ENCODE measurements at places on chromosomes 7 and 10.
A peak's percentile ranks its signal among the peaks of the same experiment; 100 is the strongest.

DNA sequence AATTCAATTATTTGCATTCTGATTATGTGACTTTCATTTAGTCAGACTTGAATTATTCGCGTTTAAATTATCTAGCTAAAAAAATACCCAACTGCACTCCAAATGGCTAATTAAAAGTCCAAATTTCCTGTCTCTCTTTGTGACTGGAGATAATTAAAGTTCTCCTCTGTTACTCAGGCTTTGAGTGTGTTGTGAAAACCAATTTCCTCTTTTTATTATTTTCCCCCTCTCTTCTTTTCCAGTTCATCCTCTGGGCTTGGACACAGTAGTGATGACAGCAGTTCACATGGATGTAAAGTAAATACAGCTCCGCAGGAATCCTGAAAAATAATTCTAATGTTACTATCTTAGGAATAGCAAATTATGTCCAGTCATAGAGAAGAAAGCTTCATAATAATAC lies 80.6 kb downstream of the SNX10 start:
- no peak for DNase-seq

DNA sequence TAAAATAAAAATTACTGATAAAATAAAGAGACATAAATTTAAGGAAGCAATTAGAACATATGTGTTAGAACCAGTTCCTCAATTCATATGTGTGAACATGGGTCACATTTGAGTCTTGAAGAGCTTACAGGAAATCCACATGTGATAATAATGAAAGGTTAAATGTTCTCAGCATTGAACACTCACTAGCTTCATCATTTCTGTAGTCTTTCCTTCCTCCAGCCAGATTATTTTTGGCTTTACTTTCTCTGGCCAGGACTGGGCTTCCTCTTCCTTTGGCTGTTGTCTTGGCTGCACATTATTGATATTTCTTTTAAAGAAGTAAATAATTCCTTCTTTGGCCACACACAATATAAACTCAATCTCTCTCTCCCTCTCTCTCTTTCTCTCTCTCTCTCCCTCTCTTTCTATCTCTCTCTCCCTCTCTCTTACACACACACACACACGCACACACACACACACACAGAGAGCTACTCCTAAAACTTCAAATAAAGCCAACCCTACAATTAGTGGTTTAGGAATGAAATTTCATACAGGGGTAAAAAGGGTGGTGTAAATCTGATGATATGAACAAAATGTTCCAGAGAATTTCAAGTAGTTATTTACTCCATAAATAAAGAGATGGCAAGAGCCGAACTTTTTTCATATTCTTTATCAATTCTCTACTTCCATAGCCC lies 171.2 kb downstream of the REEP3 start:
- no peak for DNase-seq

DNA sequence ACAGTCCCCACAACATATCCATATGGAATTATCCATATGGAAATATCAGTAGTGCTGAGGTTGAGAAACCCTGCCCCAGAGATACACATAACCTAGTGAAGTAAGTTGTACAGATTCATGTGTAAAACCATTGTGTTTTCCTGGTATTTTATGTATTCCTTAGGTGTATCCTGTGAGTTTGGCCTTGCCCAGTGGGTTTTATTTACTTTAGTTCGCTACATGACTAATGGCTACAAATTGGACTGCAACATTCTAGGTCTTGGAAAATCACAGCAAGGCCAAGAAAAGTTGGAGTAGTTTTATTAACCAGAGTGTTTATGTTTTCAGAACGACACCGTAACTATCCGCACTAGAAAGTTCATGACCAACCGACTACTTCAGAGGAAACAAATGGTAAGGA lies 1.4 kb downstream of the RPS24 start:
- no peak for DNase-seq

- DNase-seq = no peak
Observed at GRCh38 chr7:7201578-7202374, 19.4 kb downstream of the C1GALT1 start.

DNA sequence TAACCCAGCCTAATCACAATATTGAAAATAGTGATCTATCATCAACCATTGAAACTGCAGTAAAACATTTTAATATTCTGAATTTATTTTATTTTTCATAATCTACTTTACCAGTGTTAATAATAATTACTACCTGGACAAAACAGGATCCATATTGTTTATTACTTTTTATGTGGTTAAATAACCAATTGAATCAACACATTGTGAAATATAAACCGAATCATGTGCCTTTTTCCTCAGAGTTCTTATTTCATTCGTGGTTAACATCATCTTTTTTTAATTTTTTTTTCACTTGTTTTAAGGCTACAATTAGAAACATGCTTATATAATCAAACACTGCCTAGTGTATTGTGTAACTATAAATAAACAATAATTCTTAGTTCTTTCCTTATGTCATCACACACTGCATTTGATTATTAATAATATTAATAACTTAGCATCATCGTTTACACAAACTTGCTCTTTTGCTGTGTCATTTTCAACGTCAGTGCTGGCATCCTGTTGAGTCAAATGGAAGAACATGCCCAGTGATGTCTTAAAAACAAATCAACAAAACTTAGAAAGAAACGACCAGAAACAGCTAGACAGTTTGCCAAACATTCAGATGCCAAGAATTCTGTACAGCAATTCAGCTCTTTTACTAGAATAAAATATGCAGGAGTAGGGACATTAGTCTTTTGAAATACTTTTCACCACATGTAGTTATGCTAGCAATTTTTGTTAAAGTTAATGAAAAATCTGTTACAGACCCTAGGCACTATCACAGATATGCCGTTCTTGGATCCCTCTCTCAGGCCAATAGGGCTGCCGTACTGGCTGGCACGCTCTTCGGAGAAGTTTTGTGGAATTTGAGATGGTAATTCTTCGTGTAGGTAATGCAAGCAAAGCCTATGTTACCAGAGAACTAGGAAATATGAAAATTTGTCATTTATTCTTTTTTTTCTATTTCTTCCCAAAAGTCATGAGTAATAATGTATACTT lies 330.4 kb upstream of the SEMA3A start:
- no peak for DNase-seq

- no peak for DNase-seq
Observed at GRCh38 chr10:128884496-128885072, 582.5 kb upstream of the MGMT start.

DNA sequence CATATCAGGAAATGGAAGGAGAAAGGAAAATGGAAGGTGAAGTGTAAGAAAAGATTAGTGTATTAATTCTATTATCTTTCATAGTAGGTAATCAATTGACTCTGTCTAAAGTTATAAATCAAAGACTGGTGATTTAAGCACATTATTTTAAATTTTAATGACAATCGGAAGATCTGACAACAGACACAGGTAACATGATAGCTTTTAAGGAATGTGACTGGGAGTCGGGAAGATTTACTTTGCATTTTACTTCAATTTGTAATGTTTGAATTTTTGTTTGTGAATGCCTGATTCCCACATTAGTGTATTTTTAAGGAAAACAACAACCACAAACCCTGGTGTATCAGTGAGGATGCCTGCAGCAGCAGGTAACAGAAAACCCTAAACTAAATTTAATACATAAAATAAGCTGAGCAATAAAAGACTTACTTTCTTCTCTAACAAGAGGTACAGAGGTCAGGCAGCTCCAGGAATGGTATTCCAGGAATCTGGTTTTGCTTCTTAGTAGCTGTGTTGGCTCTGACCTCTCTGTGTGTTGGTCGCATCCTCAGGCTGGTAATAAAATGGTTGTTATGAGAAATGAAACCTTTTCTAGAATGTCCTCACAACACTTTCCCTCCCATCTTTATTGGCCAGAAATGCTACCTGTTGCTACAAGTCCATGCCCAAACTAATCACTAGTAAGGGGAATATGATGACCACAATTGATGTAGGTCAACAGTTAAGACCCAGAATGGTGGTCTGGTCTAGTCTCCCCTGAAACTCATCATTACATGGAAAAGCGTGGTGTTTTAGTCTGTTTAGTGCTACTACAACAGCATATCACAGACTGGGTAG lies 12.2 kb downstream of the DNAJB9 start:
- DNase-seq = no peak

GRCh38 chr7:158321056-158321700 lies 266.4 kb downstream of the PTPRN2 start:
- no peak for DNase-seq

DNA sequence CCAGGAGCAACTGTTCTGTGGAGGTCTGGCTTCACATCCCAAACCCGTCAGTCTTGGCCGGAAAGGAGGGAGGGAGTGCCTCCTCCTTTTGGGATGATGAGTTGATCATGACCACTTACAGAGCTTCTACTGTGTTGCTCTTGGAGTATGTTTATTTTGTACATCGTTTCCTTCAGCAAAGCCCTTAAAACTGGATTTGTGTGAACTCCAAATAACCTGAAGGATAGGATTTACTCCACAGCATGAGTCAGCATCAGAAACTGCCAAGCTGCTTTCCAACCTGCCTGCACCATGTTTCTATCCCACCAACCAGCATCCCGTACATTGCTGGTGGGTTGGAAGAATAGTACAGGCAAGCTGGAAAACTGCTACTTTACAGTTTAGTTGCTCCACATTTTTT lies 3.5 kb downstream of the CCDC201 start:
- peak; percentile 21 for DNase-seq

DNA sequence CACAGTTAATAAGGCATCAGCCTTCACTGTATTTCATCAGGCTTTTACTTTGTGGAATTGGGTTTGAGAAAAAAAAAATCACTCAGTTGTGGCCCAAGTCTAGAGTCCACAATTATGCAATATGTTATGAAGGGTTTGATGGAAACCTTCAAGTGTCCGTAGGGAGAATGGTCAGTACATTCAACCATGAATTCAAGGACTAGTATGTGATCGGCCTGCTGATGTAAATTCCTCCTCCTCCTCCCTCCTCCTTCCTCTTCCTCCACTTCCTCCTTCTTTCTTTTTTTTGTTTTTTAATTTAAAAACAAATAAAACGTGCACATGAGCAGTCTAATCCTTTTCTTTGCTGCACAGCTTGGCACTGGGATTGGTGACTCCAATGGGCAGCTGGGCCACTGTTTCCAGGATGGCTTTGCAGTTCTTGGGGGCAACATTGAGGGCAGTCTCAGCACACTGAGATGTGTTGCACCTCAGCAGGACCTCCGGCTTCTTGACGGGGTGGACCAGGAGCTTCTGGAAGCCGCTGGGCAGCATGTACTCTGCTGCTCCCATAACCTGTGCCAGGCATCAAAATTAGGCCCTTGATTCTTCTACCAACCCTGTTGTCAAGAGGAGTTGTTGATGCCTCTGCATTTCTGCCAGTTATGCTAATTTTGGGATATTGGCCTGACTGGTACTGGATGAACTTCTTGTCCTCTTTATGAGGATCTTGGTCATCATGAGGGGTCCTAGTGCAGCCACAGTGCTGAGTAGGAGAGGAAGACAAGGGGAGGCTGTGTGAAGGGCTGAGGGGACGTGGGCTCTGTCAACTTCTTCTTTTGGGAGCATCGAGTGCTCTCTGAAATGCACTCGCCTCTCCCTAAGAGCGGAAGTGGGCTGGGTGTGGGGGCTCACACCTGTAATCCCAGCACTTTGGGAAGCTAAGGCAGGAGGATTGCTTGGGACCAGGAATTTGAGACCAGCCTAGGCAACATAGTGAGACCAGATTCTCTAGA lies 9.3 kb upstream of the IL2RA start:
- DNase-seq = no peak

DNA sequence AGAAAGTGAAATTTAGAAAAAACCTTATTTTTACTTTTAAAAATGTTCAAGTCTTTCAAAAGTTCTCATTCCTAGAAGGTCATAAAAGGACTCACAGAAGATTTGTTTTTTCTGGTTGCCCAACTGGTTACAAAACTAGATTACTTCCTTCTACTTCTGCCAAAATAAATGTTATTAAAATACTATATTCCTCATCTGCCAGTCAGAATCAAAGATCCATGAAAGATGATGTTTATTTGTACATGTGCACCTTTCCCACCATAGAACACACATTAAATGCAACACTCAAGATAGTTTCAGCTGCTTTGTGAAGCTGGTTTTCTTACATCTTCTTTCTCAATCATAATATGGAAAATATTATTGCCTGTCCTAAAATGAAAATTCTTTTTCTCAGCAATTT lies 465.4 kb downstream of the ETV1 start:
- DNase-seq = no peak

DNA sequence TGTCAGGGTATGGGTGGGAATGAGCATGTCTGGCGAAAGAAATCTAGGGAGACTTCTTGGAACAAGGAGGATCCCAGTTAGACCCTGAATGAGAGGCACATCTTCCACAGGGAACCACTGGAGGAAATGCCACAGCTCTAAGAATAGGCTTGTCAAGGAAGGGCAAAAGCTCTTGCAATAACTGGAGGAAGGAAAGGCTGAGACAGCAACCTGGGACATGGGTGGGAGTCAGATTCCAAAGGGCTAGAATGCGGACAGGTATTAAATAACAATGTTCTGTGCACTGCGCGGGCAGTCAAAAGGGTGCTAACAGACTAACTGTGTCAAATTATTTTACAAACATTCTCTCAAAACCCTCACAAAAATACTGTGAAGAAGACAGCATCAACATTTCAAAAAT lies 4.5 kb downstream of the NUDCD3 start:
- no peak for DNase-seq

- no peak for DNase-seq
Observed at GRCh38 chr10:59000162-59000825, 176.1 kb upstream of the PHYHIPL start.

- DNase-seq = no peak
Observed at GRCh38 chr10:73979809-73980433, 18.0 kb upstream of the VCL start.

DNA sequence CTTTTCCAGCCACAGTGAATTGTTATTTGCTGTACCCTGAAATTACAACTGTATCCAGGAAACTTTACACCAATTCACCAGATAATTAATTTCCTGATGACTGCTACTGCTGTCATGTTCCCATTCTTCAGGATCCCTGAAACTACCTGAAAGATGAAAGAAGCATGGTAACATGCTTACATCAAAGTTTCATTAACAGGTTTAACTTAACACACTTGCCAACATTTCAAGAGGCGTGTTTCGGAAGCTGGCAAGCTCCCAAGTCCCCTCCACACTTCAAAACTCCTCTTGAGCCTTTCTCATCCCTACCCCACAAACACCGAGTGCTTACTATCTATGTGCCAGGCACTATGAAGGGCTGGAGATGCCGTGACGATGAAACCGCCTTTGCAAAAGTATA lies 88.6 kb downstream of the MPP7 start:
- no peak for DNase-seq

DNA sequence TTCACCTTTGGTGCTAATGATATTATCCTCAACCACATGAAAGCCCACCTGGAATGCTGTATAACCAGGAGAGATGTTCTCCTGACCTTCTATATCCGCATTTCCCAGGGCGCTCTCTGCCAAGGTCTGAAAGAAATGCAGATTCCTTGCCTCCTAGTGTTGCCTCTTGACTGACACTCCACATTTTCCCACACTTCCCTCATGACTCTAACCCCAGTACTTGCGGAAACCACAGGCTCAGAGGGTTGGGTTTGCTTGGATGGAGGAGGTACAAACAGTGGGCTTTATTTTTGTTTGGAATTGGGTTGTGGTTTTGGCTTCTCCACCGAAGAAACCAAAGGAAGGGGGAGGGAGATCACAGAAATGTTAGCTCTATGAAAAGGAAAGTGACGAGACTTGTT lies 222.9 kb upstream of the CELF2 start:
- no peak for DNase-seq

- no peak for DNase-seq
Observed at GRCh38 chr7:70389531-70390151, 742.3 kb upstream of the GALNT17 start.

All from AG04450 (cell line).